ENCODE measurements at places on chromosomes 6 and 20.

GRCh38 chr20:19284400-19285178 lies 72.1 kb downstream of the SLC24A3 start:
- DNase-seq = no peak

GRCh38 chr20:47221036-47221625 lies 135.4 kb downstream of the ZMYND8 start:
- DNase-seq = no peak

- no peak for DNase-seq
Measured at GRCh38 chr6:1285556-1285955, 26.3 kb upstream of the FOXQ1 start.

- DNase-seq = no peak
Measured at GRCh38 chr6:35014341-35014740, 125.3 kb downstream of the ANKS1A start.

GRCh38 chr20:33785503-33785902 lies 25.6 kb upstream of the CHMP4B start:
- no peak for DNase-seq

DNA sequence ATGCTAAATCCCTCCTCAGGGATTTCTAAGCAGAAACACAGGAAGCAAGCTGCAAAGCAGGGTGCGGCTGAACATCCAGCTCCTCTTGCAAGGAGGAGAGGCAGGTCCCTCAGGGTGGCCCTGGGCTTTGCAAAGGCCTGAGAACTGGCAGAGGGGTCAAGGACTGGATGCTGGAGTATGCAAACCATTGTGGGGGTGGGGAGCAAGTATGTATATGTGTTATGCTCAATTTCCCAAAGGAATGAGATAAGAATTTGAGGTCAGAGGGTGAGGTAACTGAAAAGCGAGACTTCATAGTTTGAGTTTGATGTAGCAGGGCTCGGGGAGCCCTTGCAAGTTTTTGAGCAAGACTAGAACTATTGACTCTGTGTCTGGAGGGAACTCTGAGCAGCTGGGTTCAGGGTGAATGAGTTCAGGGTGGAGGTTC lies 11.2 kb downstream of the SLC22A2 start:
- no peak for DNase-seq

- DNase-seq = no peak
Measured at GRCh38 chr20:1297486-1297885, 31.4 kb downstream of the SNPH start.

- DNase-seq = no peak
Measured at GRCh38 chr6:157537556-157537955, 156.6 kb downstream of the ZDHHC14 start.

DNA sequence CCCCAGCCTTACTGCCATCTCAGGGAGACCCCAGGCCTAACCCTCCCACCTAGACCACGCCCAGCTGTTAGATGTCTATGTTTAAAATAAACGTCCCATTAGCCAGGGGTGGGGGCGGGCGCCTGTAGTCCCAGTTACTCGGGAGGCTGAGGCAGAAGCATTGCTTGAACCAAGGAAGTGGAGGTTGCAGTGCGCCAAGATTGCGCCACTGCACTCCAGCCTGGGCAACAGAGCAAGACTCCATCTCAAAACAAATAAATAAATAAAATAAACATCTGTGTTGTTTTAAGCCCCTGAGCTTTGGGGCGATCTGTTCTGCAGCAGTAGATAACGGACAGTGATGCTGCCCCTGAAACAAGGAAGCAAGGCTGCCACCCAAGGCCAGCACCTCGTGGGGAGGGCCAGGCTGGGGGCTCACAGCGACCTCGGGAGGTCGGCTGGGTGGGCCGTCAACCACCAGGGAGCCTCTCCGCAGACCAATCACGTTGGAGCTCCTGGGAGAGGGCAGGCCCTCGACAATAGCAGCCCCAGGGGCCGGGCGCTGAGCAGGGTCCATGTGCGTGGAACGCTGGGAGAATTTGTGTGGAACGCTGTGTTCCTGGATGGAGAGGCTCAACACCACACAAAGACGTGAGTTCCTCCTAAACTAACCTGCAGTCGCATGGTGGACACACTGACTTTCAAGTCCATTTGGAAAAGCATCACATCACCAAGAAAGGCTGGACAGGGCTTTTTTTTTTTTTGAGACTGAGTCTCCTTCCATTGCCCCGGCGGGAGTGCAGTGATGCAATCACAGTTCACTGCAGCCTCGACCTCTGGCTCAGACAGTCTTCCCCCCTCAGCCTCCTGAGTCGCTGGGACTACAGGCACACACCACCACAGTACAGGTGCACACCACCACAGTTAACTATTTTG lies 1.0 kb upstream of the HELZ2 start:
- DNase-seq = no peak

DNA sequence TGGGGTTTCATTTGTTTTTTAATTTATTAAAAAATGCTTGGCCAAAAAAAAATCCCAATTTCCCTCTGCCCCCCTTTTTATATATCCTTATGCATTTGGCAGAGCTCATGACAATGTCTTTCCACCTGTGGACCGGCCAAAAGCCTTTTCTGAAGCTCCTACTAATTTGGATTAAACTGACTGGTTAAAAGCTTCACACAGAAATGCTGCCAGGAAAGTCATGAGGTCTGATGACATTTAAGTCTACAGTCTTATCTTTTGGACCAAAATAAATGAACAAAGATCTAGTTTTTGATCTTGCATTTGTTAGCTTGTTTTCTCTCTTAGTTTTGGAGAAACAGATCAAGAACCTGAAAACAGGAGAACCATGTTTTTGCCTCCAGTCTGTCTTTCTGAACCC lies 66.1 kb downstream of the TRMT11 start:
- DNase-seq = no peak

DNA sequence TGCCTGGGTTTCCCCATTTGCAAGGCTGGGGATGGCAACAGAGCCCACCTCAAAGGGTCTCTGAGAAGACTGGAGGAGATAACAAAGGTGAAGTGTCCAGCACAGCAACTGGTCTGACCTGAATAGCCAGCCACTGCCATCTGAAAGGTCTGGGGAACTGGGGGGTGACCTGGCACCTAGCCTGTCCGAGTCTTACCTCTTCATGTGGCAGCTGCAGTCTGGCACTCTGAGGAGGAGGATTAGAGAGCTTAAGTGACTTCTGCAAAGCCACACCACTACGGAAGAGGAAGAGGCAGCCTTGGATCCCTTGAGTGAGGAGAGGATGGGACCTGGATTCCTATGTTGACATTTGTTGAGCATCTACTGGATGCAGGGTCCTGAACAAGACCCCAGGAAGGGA lies 22.2 kb downstream of the C20orf203 start:
- no peak for DNase-seq

DNA sequence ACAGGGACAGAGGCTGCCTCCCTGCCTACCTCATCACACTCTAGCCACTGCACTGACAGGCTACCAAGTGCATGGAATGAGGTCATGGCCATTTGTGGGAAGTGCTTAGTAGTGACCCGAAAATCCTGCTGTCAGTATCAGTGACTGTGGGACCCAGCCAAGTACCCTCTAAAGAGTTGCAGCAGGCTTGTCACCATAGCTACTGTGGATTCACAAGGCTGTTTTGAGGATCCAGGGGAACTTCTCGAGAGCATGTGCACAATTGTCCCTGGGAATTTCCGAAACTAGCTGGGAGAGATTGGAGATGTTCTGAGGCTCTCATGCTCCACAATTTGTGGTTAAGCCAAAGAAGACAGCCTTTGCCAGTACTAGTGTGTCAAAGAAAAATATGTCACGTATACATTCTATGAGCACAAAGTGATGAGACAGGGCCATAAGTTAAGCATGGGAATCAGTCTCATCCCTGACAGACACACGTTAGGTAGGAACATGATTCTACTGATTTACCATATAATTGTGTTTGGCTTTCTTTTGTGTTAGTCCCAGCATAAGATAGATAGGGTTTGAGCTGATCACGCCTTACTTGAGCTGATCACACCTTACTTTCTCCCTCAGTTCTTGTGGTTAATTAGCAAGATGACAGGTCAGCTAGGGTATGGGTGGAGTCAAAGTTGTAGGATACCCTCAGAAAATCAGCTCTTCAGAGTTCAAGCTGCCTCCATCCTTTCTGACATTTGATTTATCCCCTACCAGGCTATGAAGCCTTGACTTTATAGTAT lies 42.6 kb upstream of the TMEM170B start:
- DNase-seq = no peak

DNA sequence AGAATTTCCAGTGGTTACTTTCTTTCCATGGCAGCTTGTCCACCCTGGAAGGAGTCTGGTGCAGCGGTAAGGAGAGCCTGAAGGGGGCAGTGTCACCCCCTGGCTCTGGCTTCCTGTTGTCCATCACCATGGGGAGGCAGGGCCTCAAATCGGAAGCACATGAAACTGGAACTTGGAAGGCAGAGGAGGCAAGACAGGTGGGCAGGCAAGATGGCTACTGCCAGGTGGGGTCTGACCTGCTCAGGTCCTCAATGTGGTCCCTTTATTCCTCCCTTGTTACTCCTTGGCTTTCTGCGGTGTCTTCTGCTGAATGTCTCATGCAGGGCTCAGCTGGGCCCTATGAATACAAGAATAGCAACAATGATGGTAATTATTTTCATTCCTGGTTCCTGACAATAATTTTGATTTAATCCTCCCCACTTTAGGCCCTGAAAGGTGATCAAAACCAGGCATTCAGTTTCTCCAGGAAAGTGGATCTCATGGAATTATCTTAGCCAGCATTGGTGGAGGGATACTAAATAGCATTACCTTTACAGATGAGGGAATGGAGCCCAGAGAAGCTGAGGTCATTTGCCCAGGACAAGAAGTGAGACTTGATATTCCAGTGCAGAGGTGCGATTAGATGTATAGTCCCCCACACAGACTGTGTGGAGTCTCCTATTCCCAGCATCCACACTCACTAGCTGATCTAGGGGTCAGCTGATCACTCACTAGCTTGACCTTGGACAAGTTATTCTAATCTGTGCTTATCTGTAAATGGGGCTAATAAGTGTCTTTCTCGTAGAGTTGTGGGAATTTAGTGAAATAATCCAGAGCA lies 17.6 kb upstream of the SNAI1 start:
- DNase-seq = no peak

DNA sequence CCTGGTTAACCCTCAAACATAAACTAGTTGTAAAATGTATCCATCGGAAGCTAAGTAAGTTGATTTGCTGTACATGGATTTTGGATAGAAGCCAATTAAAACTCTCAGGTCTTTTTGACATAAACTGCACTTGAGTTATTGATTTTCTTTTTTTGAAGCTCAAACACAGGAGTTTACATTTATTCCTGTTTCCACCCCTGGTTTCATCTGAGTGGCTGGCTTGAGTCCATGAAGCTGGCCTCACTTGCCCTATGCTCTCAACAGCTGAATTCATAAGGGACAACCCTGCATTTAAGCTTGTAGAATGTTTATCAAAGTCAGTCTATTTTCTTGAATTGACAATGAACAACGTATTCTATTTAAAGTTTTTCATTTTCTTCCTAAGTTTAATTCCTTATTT lies 58.1 kb upstream of the PLEKHG1 start:
- no peak for DNase-seq

- DNase-seq = no peak
Measured at GRCh38 chr6:154942770-154943169, 52.3 kb upstream of the TIAM2 start.

DNA sequence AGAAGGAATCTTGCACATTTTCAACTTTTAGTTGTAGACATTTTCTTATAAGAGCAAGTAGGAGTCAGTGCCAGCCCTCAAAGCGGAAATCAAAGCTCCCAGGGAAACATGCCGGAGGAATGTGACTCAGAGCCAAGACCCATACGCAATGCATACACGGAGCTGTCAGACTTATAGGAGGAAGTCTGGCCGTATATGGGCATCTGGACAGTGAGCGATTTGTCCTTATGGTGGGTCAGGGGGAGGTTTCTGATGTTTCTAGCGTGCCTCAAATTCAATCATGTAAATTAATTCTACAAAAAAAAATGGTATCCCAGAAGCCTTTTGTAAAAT lies 3.6 kb upstream of the CCN2 start:
- DNase-seq = no peak

All from stimulated activated CD4-positive, alpha-beta T cell treated with anti-CD3 and anti-CD28 coated beads, Interleukin-15, amount 100 ng/mL, for 48 hours (primary cell).